Mesenteric fat pad (tissue), 1 donor: ENCODE measurements at places on chromosomes 13 and 19. TPM values are rescaled to one million over a fixed set of nuclear protein-coding genes. Genes with fewer than 3 reads are reported as not detected.

The SERPINE3 gene
- not detected for total RNA-seq

DNA sequence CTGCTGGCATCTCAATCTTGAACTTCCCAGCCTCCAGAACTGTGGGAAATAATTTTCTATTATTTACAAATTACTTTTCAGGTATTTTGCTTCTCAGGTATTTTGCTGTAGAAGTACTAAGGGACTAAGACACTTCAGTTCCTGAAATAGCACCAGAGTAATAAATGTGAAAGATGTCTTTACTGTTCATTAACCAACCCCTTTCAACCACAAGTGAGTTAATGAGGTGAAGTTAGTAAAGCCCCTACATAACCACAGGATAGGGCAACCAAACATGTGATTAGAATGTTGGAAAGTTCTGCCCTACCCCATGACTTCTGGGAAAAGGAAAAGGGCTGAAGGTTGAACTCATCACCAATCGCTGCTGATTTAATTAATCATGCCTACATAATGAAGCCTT, 2.7 kb upstream of the ZNF345 start:
- DNase-seq: no peak

- DNase-seq: no peak
Observed at GRCh38 chr19:17037184-17037583, 10.6 kb upstream of the CPAMD8 start.

DNA sequence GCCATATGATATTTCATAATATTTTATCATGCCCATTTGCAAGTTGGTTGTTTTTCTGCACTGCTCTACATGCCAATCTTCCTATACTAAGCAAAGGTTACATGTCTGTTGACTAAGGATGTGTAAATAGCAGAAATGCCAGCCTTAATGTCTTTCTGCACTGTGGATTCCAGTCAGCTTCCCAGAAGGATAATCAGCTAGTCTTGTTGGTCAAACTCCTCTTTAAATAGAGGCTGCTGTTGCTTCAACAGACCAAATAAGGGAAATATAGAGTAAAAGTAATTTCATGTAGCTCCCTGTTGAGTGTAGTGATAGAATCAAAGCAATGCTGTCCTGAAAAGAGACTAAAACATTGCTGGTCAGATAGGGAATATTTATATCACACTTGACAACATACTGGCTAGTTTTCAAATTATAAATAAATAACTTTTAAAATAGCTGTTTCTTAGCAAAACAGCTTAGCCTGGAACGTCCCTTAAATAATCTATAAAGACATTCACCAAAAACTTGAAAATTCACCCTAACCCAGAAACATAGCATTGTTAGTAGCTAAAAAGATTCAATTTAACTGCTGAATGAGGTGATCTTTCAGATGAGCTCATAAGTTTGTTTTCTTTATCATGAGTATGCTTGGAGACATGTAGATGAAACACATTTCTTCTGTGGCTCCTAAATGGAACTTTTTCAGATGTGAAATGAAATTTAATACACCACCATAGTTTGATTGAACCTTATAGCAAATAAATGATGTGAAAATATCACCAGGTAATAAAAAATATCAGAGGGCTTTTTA, 56.6 kb downstream of the FRY start:
- no peak for DNase-seq

The ONECUT3 gene
- total RNA-seq: not detected
